ENCODE measurements at places on chromosomes 6 and 20.

DNA sequence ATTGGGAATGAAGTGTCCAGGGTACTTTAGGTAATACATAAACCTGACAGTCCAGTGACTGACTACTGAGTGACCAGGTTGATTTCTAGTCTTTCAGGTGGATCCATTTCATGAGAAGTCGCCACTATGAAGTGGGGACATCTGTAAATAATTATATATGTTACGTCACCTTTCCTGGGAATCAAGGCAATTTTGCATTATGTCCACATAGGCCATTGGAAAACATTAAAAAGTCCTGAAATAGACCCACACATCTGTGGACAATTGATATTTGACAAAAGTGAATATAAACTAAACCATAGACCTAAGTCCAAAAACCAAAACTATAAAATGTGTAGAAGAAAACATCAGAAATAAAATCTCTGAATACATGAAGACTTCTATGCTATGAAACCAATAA is 231.5 kb downstream of the C6orf118 start:
- no peak for DNase-seq

- no peak for DNase-seq
Measured at GRCh38 chr20:19232997-19233794, 20.8 kb downstream of the SLC24A3 start.

DNA sequence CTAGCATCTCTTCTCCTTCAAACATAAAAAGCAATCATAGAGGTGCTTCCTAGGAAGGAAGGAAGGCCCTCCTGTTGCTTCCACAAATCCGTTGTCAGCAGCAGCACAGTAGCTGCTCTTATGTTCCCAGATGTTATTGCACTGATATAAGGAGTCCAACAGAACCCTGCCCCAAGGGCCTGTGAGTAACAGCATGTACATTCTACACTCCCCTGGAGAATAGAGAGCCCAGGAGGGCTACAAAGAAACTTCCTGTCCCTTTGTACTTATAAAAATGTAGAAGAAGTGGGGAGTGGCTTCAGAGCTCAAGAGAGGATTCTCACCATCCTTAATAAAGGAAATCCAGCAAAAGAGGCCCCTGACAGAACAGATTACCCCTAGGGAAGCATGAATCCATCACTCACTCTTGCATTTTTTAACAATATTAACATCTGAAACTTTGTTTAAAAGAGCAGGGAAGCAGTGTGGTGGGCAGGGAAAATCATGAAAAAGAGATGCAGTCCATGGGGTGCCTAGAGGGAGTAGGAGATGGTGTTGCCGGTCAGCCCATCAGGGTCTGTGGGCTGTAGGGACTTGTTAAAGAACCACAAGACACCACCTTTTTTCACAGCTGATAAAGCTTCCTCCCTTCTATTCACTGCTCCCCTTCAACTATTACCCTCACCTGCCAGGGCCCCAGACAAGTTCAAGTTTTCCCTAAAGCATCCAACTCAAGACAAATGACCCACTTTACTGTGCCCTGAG is 104.5 kb upstream of the ADGRF1 start:
- DNase-seq = no peak

DNA sequence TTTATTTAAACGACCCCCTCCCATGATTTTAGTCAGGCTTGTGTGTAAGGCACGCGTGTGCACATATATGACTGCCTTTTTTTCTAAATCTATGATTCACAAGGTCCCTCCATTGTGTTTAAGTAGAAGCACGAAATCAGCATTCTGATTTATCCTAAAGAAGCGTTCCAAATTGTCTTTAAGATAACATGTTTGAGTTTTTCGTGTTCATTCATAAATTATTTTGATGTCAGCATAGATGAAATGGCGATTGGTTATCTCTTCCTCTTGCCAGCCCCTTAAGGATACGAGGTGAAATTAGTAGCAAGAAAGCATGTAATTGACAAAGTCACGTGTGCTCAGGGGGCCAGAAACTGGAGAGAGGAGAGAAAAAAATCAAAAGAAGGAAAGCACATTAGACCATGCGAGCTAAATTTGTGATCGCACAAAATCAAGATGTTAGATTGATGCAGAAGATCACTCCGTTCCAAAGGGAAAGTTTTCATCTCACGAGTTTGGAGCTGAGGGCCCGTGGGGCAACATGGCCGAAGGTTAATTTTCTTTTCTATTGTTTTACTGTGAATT is at the start of gene LIN28B:
Gene LIN28B (plus strand): TSS at position 377 of the 564 bp plus-strand sequence. CDS start 144 bp downstream, at position 521.
- no peak for DNase-seq

DNA sequence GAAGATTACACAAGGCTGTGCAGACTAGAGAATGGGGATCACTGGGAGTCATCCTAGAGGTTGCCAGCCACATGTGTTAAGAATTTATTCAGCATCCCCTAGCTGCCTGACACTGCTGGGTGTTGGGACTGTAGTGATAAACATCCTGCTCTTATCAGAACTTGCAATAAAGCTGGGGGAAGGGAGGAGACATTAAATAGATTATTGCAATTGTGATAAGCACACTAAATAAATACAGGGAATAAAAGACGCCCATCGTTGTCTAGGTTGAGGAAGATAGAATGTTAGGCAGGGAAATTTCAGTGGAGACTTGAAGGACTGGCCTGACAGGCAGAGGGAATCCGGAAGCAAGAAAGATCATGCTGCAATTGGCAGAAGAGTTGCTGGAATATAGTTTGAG is 33.2 kb upstream of the TRAM2 start:
- no peak for DNase-seq

Measured in GM06990 (cell line).